ENCODE measurements at places on chromosomes 4 and X.

DNA sequence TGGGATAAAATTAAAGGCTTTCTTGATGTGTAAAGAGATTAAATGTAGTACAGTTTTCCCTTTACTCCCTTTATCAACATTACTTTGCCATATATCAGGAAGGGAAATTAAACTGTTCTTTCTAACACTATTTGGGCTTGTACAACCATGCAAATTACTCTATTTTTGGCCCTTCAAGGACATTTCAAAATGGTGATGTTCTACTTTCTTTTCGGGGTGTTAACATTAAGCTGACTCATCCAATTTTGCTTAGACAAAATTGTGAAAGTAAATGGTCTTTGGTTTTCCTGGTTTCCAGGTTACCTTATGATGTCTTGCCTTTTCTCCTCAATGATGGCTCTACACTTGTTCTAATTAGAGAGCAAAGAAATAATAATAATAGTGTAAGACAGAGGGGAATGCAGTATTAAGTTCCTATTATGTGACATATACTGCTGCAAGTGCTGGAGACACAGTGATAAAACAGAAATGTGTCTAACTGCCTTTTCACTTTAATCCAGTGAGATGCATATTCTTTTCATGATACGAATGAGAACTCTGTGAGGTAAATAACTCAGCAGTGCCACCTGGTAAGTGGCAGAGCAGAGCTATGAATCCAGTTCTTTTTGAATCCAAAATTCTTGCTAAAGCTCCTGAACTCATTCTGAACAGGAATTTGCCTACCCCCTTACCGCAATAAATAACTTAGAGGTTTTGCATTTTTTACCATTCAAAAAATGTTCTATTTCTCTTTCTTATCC is 35.7 kb upstream of the PDE5A start:
- no peak for DNase-seq

DNA sequence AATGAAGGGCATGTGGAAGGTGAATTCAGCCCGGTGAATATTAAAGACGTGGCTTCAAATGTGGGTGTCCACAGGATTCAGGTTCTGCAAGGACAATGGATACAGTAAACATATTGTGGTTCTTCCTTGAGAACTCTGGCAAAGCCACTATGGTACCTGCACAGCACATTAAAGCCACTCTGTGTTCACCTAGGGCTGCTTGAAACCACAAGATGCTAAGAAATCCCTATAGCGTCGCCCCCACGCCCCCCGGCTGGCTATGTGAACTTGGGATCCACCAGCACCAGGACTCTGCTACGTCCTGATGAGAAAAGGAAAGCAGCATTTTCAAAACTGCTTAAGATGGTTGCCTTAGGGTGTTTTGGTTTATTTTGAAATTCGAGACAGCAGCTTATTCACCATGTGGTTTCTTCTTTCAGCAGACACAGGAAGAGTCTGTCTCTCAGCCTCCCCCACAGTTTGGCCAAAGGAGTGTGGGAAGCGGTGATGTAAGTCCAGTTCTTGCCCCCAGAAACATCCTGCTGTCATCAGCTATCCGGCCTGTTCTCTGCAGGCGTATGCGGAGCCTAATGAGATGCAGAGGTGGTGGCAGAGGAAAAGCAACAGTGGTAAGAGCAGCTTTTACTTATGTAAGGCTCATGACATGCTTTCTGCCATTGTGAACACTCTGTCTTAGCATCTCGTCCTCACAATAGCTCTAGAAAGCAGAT is 111.5 kb downstream of the AFAP1 start:
- peak; percentile 82 for DNase-seq

GRCh38 chr4:141390571-141390970 is 169.9 kb downstream of the ZNF330 start:
- DNase-seq: no peak

- no peak for DNase-seq
These were observed 2.4 kb downstream of the KCTD8 start for GRCh38 chr4:44446191-44446590.

- DNase-seq: no peak
These were observed 8.1 kb upstream of the KLHL2 start for GRCh38 chr4:165199286-165199685.

DNA sequence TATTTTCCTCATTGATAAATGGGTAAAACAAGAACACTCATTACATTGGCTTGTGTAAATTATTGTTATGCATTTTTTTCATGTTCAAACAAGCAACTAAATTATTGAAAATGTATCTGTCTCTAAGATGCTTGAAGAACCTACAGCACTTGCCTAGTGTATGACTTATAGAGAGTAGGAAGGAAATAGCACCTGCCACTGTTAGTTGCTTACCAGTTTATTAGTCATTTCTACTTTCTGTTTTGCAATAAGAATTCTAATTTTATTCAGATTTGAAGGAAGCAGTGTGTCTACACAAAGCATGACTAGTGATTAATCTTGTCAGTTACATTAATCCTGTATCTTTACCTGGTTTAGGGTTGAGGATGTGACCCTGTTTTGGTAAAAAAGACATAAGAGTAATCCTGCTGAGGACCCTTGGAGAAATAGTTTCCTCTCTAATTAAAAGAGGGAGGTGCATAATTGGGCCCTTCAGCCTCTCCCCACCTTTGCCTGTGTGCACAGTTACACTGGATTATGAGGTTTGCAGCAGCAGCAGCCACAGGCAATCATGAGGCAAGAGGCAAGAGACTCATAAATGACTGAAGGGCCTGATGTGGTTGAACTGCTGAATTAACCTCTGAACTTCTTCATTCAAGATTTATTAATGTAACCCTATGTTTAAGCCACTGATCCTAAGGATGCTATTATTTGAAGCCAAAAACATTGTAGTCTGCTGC is 1202.1 kb downstream of the ADGRL3 start:
- DNase-seq: no peak

- no peak for DNase-seq
These were observed 223.9 kb downstream of the CAMK2D start for GRCh38 chr4:113537628-113538027.

- DNase-seq: no peak
These were observed 248.5 kb upstream of the DIAPH2 start for GRCh38 chrX:96436105-96436504.

DNA sequence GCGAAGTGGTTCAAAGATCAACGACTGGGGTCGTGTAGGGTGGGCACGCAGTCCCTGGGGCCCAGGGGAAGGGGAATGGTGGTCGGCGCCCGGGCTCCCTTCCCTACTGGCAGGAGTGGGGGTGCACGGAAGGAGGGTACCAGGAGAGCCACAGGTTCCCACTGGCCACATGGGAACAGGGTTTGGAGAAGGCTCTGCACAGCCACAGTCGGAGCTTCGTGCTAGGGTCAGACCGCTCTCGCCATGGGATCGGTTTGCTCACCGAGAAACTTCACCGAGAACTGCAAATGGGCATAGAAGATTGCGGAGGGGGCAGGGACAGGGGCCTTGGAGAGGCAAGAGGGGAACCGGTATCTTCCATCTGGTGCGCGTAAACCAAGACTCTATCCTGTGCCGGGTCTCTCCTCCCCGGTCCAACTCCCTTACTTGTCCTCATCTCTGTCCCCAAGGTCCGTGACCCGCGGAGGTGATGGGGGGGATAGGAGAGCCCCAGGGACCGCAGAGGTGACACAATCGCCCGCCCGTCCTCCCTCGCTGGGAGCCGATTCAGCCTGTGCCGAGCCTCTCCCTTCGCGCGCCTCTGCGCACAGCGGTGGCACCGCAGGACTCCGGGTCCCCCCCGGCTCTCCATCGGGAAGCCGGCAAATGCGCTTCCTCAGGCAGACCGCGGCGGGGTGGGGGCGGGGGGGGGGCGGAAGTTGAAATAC is 1.0 kb downstream of the SCD5 start:
- DNase-seq: peak; percentile 13

- DNase-seq: no peak
These were observed 926.1 kb downstream of the ADGRL3 start for GRCh38 chr4:62126064-62126732.

DNA sequence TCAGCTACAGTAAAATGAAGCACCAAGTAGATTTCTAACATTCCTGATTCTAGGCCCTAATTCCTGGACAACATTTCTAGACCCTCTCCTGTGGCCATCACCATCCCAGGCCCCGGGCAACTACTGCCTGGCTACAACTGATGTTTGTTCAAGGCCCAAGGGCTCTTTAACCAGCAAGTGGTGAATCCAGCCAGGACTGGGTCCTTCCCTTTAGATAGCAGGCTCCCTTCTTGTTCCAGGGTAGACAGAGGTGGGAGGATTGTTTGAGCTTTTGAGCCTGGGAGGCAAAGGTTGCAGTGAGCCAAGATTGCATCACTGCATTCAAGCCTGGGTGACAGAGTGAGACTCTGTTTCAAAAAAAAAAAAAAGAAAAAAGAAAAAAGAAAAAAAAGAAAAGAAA is 12.7 kb upstream of the AADAT start:
- no peak for DNase-seq

GRCh38 chrX:9171841-9172463 is 138.0 kb upstream of the FAM9B start:
- DNase-seq: no peak

- DNase-seq: no peak
These were observed 821 bp downstream of the ASMTL start for GRCh38 chrX:1451661-1452515.

DNA sequence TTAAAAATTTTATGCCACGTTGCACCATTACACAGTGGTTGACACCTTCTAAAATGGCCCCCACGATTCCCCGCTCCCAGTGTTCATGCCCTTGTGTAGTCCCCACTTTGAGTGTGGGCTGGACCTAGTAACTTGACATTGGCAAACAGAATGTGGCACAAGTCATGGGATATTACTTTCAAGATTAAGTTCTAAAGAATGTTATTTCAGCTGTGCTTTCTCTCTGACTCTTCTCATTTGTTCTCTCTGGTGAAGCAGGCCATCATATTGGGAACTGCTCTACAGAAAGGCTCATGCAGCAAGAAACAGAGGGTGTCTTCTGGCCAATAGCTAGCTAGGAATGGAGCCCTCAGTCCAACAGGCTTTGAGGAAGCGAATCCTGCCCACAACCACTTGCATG is 67.1 kb downstream of the ATXN3L start:
- DNase-seq: no peak

- DNase-seq: no peak
These were observed 50.0 kb upstream of the NDST3 start for GRCh38 chr4:117984366-117984680.

- no peak for DNase-seq
These were observed 1941.1 kb downstream of the PCDH7 start for GRCh38 chr4:32661229-32661628.

GRCh38 chr4:168696826-168697225 is 200.0 kb downstream of the PALLD start:
- no peak for DNase-seq

DNA sequence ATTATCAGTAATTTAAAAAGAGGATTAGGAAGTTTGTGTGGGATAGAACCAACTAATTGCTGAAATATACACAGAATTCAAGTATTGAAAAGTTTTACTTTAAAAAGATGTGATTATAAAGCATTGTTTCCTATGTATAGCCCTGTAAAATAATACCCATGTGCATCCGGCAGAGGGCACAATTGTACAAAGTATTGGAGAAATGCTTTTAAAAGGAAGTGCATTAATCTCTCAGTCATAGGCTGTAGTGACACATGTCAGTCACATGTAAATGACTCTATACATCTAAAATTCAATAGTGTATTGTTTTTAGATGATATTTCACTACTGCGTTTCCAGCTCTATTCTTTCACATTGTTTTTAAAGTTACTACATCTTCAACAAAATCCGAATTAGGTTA is 9.7 kb upstream of the GEMIN8 start:
- peak; percentile 69 for DNase-seq

GRCh38 chr4:9970399-9971011 is 50.8 kb downstream of the SLC2A9 start:
- peak; percentile 21 for DNase-seq

DNA sequence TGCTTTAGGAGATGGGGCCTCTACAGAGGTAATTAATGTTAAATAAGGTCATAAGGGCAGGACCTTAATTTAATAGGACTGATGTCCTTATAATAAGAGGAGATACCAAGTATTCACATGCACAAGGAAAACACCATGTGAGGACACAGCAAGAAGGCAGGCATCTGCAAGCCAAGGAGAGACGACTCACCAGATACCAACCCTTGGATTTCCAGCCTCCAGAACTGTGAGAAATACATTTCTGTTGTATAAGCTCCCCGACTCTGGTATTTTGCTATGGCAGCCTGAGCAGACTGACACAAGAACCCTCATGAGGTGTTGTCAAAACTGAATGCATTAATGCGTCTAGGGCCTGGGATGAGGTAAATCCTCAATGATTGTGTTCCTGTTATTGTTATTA is 56.2 kb upstream of the MAPK10 start:
- no peak for DNase-seq

DNA sequence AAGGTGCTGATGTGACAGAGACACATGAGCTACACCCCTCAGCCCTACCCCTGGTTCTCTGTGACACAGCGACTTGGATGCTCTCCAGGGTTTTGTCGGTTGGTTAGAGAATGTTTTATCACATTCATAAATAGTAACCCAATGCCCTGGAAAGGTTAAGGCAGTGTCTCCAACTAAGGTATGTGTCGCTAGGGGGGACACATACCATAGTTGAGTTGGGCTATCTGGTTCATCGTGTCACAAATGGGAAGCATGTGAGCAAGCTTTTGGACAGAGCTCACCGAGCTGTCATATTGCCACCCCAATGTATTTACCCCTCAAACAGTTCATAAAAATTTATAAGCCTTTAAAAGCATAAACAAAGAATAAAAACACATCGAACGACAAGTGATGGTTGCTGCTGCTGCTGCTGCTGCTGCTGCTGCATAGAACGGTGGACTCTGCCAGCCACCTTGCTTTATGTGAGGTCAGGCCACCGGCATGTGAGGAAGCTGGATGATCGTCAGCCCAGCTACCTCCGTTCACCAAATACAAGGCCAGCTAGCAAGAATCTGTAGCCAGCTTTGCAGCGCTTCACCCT is 55.9 kb downstream of the STOX2 start:
- no peak for DNase-seq

- DNase-seq: no peak
These were observed 497 bp downstream of the HPGD start for GRCh38 chr4:174521800-174522182.

- DNase-seq: no peak
These were observed 48.3 kb upstream of the MAN2B2 start for GRCh38 chr4:6526671-6527091.

DNA sequence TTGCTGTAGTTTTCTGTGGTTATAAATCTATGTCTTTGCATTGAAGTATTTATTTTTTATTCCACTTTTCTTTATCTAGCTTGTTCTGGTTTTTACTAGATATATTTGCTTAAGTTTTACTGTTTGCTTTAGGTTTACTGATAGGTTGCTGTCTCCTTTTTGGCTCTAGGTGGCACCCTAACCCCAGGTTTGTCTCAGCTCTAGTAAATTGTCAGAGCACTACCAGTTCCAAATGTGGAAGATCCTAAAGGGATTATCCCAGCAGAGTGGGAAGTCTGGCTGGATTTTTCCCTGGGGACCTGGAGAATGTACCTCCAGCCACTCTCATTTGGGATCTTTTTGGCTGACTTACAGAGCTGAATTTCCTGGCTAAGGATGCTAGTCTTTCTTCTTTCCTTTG is 106.1 kb downstream of the PBDC1 start:
- peak; percentile 42 for DNase-seq
